ENCODE measurements at places on chromosomes 1 and 21.
A peak's percentile ranks its signal among the peaks of the same experiment; 100 is the strongest.

DNA sequence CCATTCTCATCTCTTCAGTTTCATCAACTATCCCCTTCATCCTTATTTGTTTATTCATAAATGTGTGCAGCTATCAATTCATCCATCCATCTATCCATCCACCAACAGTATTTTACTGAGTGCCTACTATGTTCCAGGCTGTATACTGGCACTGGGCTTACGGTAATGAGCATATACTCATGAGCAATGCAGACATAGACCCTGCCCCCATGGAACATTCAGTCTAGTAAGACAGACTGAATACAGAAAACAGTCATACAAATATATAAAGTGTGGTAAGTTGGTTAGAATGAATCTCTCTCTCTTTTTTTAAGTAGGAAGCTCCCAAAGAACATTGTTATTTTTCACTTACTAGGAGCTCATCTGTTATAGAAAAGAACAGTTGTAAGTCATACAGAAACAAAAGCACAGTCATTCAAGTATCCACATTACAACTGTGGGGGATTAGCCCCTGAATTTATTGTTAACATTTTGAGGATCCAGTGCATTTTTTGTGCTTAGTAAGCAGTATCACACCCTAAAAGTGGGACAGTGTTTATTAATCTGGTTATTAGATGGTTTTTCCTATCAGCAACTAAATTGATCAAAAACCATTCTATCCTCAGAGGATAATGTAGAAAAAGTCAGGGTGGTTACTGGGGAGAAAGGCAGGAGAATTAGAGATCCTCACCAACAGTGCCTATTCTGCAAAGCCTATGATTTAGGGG lies 3.6 kb downstream of the SLC16A4 start:
- DNase-seq, result no peak

GRCh38 chr21:28072601-28073000 lies 920.1 kb downstream of the LTN1 start:
- no peak for DNase-seq

- no peak for DNase-seq
These were observed 428.9 kb upstream of the C1orf87 start for GRCh38 chr1:60502506-60502905.

- DNase-seq, result no peak
These were observed 6.0 kb downstream of the DYNLT5 start for GRCh38 chr1:66758241-66758755.

- DNase-seq, result no peak
These were observed 330.9 kb downstream of the S1PR1 start for GRCh38 chr1:101567582-101568189.

GRCh38 chr1:169106095-169106920 lies at the start of gene ATP1B1:
TSS of gene ATP1B1 (plus strand) at chr1:169106690. CDS start at chr1:169106830, 140 bp downstream.
- peak; percentile 95 for DNase-seq
